ENCODE measurements at places on chromosomes 4 and X.

DNA sequence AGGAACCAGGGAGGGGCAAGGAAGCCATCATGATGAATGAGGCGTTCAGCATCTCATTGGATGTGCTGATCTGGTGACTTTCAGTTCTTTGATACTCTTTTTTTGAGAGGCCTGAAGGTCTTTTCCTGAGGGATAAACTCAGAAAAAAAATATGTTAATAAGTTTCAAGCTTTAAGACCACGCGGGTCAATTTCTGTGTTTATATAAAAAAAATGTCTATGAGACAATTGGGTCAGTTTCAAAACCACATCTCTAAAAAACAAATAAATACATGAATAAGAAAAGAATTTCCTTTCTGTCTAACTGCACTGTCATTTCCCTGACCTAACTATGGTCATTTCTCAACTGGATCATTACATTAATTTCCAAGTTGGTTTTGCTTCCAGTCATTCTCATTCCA, 62.6 kb downstream of the TRIML1 start:
- DNase-seq, result no peak

- no peak for DNase-seq
Observed at GRCh38 chr4:184247421-184247820, 29.7 kb upstream of the ENPP6 start.

GRCh38 chrX:123822965-123823364, 36.9 kb upstream of the XIAP start:
- no peak for DNase-seq

- no peak for DNase-seq
Observed at GRCh38 chr4:140829825-140830224, 73.6 kb upstream of the TBC1D9 start.

GRCh38 chr4:91171217-91171616, 1044.0 kb downstream of the CCSER1 start:
- DNase-seq, result no peak

DNA sequence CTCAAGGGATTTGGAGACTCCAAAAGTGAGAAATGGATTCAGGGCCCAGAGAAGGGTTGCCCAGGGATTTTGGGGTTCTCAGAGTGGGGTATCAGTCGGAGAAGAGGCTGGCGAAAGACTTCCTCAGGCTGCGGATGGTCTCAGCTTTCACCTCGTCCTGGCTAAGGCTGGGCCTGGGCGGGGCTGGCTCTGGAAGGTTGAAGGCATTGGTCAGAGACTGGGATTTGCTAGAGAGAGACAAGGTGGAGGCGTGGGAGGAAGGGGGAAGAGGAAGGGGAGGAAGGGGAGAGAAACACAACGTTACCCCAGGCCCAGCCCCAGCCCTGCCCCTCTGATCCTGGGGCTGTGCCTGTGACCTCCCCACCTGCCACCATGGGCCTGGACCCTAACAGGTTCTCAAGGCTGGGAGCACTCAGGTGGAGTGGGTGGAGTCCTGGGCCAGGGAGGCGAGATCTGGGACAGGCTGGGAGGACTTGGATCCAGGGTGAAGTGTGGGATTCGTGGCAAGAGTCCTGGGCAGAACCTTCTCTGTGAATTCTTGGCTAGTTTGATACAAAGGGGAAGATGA, 9.4 kb upstream of the TIMP1 start:
- no peak for DNase-seq

DNA sequence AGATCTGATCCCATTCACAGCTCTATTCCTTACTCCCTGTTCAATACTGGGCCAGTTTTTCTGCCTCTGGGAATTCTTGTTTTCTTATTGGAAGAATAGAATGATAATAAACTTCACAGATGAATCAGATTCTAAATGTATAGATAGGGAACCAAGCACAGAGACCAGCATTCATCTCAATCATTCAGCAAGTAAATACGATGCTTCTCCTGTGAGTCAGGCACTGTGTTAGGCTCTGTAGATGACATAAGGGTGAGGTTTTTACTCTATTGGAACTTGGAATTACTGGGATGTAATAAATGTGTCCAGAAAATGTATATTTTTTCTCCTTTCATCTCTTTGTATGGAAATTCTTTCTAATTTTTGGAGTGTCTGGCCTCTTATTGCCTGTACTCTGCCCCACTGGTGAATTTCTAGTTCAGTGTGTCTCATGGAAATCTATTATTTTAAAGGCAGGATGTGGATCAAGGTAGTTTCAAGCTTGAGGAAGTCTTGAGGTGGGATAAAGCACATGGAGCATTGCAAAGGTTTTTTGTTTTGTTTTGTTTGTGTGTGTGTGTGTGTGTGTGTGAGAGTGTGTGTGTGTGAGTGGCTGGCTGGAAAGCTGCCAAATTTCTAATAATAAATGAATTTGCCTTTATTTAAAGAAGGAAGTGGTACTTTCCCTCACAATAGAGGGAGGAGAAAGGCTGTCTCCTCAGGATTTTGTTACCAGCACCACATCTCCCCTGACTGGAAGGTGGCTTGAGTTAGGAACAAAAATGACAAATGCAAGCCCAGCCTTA, 117.9 kb upstream of the HS3ST1 start:
- no peak for DNase-seq

DNA sequence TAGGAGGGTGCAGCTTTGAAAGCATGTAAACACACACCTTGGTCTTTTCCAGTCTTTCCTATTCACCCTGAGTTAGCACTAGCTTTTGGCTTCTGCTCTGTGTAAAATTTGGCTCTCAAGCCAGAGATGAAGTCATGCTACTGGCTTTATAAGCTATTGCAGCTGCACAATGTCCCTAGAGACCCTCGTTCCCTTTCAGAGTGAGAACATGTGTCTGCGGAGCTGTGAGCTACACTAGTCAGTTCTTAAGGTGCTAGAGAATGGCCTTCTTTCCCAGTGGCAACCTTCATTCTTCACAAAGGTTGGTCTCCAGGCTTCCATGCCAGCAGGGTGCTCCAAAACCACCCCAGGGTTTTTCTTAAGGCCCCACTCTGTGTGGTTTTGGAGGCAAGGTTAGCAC, 199.1 kb downstream of the SPATA18 start:
- DNase-seq, result no peak

- no peak for DNase-seq
Observed at GRCh38 chrX:38426785-38427184, 74.4 kb downstream of the OTC start.

- no peak for DNase-seq
Observed at GRCh38 chr4:40176602-40177001, 20.2 kb upstream of the RHOH start.

GRCh38 chr4:151259752-151260151, 17.2 kb upstream of the PRSS48 start:
- DNase-seq, result no peak

- DNase-seq, result no peak
Observed at GRCh38 chrX:137930533-137930932, 364.6 kb downstream of the ZIC3 start.

DNA sequence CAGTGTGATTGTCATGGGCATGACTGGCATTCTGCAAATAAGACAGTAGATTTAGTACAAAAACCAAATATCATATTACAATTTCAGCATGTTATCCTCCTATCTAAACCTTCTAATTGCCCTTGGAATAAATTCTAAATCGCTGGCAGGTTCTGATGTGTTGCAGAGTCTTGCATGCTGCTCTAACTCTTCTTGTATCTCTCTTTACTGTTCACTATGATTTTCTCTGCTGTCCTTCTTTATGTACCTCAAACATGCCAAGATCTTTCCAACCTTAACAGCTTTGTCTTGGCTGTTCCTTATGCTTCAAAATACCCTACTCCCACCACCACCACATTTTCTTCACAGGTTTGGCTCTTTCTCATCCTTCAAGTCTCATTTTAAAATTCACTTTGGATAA, 43.0 kb upstream of the KCNIP4 start:
- no peak for DNase-seq

DNA sequence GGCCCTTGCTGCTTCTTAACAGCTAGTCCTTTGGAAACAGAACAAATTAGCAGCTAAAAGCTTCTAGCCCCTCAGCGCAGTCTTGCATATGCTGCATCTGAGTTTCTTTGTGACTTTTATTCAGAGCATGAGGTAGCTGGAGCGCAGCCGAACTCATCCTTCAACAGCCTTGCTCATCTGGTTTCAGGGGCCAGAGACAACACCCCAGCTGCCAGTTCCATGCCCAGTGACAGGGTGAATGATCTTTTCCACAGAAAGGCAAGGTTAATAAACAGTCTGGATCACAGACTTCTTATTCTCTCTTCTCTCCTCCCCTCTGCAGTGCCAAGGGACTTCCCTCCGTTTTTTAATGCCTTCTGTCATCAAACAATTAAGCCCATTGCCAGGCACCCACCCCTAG, 216.6 kb upstream of the INTU start:
- DNase-seq, result no peak

DNA sequence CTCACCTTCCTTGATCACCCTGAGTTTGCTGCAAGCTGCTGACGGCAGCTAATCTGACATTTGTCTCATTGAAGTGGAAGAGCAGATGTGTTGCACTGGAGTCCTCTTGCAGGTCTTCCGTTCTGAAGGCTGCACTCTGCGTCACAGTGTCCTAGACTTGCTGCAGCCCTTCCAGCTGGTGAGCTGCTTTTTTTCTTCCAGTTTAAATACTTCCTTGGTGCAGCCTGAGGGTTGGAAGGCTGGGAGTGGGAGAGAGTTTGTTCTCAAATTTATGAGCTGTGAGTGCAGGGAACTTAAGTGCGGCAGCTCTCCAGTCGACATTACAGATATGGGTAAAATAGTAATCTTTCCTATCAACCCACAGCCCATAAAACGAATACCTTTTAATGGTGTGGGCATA, 303.6 kb upstream of the FAT1 start:
- DNase-seq, result no peak

DNA sequence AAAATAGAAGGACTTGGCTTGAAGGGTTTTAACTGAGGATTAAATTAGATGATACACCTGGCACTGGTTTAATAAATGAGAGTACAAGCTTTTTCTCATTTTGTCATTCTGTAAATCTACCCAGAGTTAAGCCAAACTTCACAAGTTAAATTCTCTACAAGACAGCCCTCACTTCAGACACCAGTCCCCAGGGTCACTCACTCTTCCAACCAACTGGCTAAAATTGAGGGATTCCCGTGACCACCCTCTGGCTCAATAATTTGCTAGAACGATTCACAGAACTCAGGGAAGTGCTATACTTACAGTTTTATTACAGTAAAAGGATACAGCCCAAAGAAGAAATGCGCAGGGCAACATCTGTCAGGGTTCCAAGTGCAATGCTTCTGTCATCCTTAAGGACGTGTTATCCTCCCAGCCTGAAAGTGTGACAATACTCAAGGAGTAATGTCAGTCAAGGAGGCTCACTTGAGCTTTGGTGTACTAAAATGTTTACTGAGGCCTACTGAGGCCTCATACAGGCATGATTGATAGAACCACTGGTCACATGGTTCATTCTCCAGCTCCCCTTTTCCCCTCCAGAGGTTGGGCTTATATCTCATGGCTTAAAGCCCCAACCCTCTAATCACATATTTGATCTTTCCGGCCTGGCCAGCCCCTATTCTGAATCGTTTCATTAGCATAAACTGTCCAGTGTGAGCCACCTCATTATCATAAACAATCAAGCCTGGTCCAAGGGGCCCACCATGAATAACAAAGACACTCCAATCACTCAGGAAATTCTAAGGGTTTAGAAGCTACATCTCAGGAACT, 9.6 kb upstream of the TMSB4X start:
- no peak for DNase-seq

GRCh38 chr4:175325230-175325629, 407.1 kb downstream of the ADAM29 start:
- no peak for DNase-seq

GRCh38 chr4:140603286-140603685, 34.5 kb upstream of the UCP1 start:
- no peak for DNase-seq

GRCh38 chr4:22339491-22339890, 176.4 kb downstream of the ADGRA3 start:
- DNase-seq, result no peak

GRCh38 chr4:113636877-113637276, 124.7 kb downstream of the CAMK2D start:
- DNase-seq, result no peak

DNA sequence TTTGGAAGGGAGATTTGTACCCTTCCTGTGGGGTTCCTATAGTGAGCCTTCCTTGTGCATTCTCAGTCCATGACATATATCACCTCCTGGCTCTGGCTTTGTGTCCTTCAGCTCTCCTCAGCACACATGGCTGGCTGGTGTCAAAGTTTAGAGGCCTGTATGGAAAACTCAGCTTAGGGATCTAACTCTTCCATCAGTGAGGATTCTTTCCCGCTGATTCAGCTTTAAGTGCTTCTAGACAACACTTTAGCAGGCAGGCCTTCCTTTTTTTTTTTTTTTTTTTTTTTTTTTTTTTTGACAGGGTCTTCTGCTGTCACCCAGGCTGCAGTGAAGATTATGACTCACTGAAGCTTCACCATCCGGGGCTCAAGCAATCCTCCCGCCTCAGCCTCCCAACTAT, 84.2 kb downstream of the NPNT start:
- no peak for DNase-seq

DNA sequence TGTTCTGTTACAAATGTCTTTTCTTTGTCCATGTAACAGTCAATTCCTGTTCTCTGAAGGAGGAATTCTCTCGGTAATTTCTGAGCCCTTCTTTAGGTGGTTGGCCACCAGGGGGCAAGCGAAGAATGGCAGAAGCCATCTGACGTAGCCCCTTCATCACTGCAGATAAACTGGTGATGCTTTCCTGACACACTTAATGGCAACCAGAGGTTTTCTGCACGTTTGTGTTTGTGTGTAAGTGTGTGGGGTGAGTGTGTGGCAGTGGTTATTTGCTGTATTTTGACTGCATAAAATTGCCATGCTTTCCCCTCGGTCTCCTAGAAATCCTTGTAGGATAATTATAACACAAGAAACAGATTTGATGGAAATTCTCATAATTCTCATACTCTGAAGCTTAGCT, 64.8 kb upstream of the STOX2 start:
- DNase-seq, result peak; percentile 12

- no peak for DNase-seq
Observed at GRCh38 chrX:106170318-106170717, 2.2 kb downstream of the PWWP3B start.

DNA sequence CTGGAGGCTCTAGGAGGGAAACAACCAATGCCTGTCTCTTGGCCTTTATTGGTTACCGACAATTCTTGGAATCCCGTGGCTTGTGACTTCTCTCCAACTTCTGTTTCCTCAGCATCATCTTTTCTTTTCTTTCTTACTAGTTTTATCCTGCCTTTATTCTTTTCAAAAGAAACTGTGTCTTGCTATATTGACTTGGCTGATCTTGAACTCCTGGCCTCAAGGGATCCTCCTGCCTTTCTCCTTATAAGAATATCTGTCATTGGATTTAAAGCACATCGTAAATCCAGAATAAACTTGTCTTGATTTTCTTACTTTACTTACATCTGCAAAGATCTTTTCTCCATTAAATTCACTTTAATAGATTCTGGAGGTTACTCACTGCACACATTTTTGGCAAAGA, 49.9 kb upstream of the UGT2B10 start:
- DNase-seq, result no peak

- DNase-seq, result no peak
Observed at GRCh38 chrX:111376897-111377578, 35.0 kb downstream of the DCX start.
